ENCODE measurements at places on chromosomes 6 and 20.
A peak's percentile ranks its signal among the peaks of the same experiment; 100 is the strongest.

- DNase-seq, result peak; percentile 10
These were observed 37.3 kb upstream of the TOP1 start for GRCh38 chr20:40991181-40991889.

DNA sequence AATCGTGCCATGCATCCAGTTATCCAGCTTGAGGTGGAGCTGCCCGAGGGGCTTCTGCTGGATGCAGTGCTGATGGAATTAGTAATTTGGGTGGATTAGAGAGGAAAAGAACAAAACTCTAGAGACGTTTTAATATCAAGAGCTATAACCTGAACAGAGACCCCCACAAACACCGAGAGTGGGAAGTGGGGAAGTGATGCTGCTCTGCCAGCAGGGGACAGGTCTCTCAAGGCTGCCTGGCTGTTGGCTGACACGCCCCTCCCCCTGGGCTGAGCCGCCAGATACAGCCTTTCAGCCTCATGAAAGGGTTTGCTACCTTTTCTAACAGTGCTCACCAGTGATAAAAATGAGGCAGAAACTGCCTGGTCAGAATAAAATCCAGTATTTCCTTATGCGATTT lies 9.6 kb downstream of the LEMD2 start:
- no peak for DNase-seq

DNA sequence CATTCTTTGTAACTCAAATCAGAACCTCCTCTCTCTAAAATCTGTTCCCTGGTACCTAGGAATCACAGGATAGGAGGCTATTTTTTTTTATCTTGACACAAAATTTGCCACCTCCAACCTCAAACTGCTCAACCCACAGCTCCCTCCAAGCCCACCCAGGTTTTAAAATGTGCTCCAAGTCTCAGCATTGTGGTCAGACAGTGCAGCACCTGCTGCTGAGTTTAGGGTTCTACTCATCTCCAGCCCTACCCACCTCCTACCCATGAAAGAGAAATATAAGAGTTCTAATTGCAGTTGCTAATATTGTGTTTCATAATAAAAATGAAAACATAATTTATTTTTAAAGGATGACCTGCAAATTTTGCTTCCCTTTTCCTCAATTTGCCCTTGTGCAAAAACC lies 496.5 kb downstream of the MAFB start:
- DNase-seq, result no peak

DNA sequence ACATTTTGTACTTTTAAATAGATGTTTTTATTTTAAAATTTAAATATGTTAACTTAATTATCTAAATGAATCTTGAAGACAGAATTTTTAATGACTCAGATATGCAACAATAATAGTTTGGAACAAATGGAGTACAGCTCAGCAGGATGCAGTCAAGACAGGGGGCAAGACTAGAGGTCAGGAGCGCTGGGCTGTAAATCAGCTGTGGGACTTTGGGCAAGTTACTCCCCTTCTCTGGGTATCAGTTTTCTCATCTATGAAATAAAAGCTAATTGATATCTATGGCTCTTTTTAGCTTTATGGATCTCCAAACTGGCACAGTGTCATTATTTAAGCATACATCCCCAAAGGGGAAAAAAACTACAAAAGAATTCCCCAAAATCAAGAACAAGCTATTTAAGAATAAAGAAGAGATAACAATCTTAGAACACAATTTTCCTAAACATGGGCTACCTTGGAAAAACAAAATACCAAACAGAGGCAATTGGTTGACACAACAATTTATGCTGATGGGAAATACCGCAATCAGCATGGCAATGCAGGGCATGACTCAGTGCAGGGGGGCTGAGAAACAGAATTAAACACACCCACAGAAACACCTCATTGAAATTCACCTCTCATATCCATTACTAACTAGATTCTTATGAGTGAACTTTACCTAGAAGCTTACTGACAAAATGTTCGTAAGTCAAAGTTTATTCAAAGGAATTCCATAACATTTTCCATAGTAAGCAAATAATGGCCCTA lies 188.2 kb downstream of the SIM1 start:
- no peak for DNase-seq

- no peak for DNase-seq
These were observed 84.5 kb upstream of the MCHR2 start for GRCh38 chr6:100078509-100078908.

- DNase-seq, result no peak
These were observed 159.9 kb upstream of the CDYL start for GRCh38 chr6:4616311-4616710.

GRCh38 chr6:168132531-168133167 lies 53.6 kb upstream of the FRMD1 start:
- no peak for DNase-seq

GRCh38 chr6:122491919-122492555 lies 20.4 kb upstream of the SERINC1 start:
- peak; percentile 46 for DNase-seq

DNA sequence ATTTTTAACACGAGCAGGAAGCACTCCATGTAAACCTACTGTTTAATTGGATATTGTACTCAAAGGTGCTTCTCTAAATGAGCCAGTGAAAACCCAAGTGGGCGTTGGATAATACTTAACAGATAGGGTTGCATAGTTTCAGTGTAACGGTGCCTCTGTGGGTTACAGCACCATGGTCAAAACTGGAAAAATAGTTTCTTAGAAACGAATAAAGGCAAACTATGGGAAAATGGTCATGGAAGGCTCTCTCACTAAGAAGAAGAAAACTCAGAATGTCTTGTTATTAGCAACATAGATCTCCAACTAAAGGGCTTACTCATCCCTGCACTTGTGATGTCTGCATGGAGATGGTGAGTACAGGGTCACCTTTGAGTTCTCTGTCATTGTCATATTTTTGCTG lies 59.1 kb upstream of the NEDD9 start:
- DNase-seq, result no peak

GRCh38 chr20:62143081-62143956 lies at the start of the genes PSMA7 and SS18L1:
Gene PSMA7 (minus strand): TSS chr20:62143394. CDS start chr20:62143303, 91 bp downstream.
Gene SS18L1 (plus strand): TSS chr20:62143769. CDS start chr20:62143821, 52 bp downstream.
- DNase-seq, result peak; percentile 81

DNA sequence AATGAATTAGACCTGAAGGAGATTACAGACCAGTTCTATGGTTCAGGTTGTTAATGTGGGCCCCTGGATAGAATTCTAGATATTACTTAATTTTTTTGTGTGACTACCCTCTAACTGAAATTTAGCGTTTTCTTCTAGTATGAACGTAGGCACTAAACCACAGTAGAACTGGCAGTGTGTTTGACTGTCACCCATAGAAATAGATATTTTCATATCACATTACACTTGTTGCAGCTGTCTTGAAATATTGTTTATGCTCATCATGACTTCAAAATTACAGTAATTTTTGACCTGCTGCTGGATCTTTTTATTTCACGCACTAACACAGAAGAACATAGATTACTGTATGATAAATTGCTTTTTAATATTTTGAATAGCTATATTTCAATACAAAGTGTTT lies 31.6 kb downstream of the E2F3 start:
- no peak for DNase-seq

GRCh38 chr6:95784869-95785268 lies 207.5 kb downstream of the MANEA start:
- no peak for DNase-seq

DNA sequence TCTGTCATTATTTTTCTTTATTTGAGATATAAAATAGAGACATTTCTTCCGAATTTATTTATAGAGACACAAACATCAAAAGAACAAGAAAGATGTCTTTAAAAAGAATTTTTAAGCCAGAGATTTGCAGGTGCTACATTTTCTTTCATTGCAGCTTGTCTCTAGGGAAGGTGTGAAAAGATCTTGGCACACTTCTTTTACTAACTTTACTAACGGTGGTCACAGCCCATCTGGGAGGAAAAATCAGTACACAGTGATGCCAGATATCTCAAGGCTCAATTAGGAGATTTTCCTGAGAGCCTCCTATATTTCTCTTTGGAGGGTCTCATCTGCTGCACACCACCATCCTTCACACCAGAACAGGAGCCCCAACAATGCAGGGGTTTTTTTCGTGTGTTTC lies 29.5 kb downstream of the ABRACL start:
- DNase-seq, result no peak

DNA sequence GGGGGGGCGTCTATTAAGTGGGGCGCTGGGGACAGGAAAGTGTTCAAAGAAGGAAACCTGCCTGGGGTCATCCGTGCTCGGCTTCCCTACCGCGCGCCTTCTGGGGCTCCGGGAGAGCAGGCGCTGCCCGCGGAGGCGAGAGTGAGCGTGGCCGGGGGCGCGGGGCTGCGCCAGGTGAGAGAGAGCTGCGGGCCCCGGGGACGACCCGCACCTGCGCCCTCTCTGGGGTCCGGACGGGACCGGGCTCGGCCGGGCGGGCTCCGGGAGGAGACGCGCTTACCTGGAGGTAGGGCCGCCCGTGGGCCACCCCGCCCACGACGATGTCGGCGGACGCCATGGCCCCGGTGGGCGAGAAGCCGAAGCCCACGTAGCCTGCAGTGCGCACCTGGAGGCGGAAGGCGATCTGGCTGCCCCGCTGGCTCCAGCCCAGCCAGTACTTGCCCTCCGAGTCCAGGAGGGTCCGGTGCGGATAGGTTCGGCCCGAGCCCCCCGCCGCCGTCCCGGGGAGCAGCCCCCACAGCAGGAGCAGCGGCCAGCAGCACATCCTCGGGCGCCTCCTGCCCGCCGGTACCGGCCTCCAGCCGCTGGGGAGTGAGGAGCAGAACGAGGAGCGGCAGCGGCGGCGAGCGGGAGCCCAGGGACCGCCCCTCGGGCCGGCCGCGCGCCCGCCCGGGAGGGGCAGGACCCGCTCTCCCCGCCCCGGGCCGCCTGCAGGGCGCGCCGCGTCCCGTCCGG lies at the start of gene MOXD1:
Gene MOXD1 (minus strand): TSS at position 593 of the 735 bp plus-strand sequence. CDS start 49 bp downstream, at position 544.
- DNase-seq, result no peak

GRCh38 chr20:54711071-54711470 lies 235.7 kb downstream of the DOK5 start:
- DNase-seq, result no peak

- DNase-seq, result no peak
These were observed 82.5 kb upstream of the PTPN1 start for GRCh38 chr20:50427719-50428083.

DNA sequence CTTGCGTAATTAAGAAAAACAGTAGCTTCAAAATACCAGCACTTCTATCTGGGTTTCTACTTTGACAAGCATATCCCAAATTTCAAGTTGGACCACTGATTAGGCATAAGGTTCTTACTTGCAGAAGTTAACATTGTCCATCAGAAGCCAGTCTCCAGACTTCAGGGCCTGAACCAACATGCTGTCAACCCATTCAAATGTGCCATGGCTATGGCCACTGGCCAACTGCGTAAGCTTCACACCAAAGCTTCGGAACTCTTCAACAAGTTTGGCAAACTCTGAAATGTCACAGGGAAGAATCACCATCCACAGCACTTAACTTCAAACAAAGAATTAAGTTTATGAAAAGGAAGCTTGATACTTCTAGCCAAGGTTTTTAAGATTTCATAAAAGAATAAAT lies 78.0 kb upstream of the LYRM2 start:
- no peak for DNase-seq

- DNase-seq, result no peak
These were observed 41.2 kb downstream of the GOPC start for GRCh38 chr6:117561128-117561527.

DNA sequence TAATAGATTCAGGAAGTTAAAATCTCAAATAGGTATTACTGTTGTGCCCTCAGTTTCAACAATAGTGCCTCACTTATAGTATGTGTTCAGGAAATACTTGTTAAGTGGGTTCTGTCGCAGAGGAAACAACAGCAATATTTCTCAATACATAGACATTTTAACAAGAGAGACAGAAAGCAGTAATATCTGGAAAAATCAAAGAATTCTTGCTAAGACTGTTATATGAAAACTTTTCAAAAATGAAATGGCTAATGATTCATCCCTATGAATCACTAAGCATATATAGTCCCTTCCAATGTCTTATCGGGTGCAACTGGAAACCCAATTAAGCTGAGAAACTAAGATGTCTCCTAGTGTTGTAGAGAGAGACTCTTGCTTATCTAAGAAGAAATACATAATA lies 668.9 kb downstream of the TFAP2A start:
- DNase-seq, result no peak

DNA sequence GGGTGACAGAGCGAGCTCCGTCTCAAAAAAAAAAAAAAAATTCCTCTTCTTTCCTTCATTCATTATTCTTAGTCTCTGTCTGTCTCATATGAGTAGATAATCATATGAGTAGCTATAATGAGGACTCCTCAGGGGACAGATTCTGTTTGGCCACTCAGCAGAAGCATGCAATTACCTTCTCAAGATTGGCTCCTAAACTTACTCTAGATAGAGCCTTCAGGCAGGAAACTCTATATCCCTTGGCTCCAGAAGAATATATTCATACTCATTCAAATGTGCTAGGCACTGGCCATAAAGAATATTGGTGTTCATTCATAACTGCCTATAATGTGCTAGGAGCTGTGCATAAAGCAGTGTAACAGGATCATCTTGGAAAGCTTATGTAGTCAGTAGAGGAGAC lies 2.2 kb upstream of the ACAT2 start:
- no peak for DNase-seq

GRCh38 chr20:63690003-63690897 lies 6.2 kb upstream of the TNFRSF6B start:
- DNase-seq, result no peak

Data from T-cell (primary cell).